ENCODE measurements at places on chromosomes 5 and 9. TPM values are rescaled to one million over a fixed set of nuclear protein-coding genes. Genes with fewer than 3 reads are reported as not detected.

DNA sequence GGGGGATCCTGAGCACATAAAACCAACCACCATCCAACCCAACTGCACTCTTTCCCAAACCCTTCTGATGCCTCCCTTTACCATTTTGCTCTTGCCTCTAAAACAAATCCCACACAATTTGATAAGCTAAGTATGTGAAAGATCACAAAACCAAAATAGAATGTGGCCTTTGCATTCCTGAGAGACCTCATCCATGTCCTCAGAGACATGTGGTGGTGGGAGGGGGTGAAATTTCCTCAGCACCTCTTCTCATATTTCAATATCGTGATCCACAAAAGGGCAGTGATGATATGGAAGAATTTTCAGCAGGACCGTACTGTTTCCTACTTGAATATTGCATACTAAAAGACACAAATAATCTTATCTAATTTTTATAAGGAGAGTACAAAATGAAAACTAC is 423.3 kb downstream of the TLE1 start:
- no peak for DNase-seq

- DNase-seq: no peak
Measured at GRCh38 chr5:138762110-138762509, 8.9 kb downstream of the CTNNA1 start.

Gene OXCT1
- 11.7 TPM for polyA plus RNA-seq

GRCh38 chr9:92496396-92497176 is 14.3 kb upstream of the ASPN start:
- no peak for DNase-seq

Gene MBLAC2
- polyA plus RNA-seq: 2.0 TPM

GRCh38 chr5:112776301-112776856 is 38.7 kb downstream of the APC start:
- no peak for DNase-seq

Gene C5orf34
- 3.5 TPM for polyA plus RNA-seq

Gene CDKN2B
- 6.3 TPM for polyA plus RNA-seq

DNA sequence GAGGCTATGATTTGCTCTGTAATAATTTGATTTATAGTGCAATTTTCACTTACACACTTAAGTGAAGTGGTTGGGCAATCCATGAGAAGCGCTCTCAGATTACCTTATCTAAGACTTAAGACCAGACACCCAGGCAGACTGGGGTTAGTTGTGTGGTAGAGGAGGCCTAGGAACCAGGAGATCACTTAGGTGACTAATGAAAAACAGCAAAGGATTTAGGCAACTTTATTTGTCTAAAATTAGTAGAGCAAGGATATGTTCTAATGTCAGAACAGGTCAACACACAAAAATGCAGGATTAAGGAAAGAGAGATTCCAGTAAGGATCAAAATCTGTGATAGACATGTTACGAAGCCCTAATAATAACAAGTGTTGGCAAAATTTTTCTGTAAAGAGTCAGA is 913.8 kb downstream of the TLE1 start:
- DNase-seq: no peak

GRCh38 chr5:144040615-144041305 is 129.7 kb downstream of the YIPF5 start:
- DNase-seq: peak; percentile 33

Gene IL13
- 0.08 TPM for polyA plus RNA-seq

- DNase-seq: no peak
Measured at GRCh38 chr5:96214442-96215197, 218.4 kb downstream of the PCSK1 start.

DNA sequence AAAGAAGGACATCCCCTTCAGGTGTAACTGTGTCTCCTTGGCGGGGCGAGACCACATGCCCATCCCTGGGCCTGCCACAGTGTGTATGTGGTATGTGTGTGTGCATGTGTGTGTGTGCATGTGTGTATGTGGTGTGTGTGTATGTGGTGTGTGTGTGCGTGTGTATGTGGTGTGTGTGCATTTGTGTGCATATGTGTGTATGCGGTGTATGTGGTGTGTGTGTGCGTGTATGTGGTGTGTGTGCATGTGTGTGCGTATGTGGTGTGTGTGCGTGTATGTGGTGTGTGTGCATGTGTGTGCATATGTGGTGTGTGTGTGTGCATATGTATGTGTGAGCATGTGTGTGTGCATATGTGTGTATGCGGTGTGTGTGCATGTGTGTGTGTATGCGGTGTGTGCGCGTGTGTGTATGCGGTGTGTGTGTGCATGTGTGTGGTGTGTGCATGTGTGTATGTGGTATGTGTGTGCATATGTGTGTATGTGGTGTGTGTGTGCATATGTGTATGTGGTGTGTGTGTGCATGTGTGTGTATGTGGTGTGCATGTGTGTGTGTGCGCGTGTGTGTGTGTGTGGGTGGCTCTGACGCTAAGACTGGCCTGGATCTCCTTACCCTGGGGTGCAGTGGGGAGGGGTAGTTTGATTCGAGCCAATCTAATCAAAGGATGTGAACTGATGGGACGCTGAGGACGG is 107.9 kb upstream of the RAPGEF1 start:
- DNase-seq: no peak

Measured in SK-N-SH (cell line).